ENCODE measurements at places on chromosomes 2 and 18.

DNA sequence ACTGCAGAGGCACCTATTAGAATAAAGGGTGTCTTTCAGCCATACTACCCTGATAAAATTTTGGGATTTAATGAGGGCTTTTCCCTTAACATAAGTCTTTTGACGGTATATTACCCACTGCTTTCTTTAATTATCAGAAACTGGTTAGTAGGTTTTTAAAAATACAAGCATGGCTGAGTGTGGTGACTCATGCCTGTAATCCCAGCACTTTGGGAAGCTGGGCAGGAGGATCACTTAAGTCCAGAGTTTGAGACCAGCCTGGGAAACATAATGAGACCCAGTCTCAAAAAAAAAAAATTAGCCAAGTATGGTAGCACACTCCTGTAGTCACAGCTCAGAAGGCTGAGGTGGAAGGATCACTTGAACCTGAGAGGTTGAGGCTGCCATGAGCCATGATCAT is 16.1 kb downstream of the CPSF3 start:
- no peak for DNase-seq

DNA sequence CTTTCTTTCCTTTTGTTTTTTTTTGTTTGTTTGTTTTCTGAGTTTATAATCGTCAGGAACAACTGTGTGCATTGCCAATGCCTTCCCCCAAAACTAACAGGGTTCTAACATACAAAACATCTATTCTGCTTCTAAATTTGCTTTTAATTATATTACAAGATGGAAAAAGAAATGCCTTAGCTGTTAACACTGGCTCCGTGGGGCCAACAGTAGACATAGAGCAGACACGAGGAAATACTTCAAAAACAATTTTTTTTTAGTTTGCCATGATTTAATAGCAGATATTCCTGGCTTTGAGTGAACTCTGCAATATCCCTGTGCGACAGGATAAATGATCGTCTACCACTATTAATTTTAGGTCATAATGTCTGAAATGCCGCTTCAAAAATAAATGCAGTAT is 153.3 kb upstream of the HNRNPA3 start:
- no peak for DNase-seq

DNA sequence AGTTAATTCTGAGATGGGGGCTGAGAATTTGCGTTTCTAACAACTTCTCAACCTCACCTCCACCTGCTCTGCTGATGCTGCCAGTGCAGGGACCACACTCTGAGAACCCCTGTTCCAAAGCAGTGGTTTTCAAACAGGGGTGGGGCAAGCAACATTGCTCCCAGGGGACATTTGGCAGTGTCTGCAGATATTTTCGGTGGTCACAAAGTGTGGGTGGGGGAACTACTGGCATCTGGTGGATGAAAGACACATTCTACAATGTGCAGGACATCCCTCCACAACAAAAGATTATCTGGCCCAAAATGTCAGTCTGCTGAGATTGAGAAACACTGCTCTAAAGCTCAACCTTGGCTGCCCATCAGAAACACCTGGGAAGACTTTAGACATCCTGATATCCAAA is 188.7 kb upstream of the SATB2 start:
- no peak for DNase-seq

DNA sequence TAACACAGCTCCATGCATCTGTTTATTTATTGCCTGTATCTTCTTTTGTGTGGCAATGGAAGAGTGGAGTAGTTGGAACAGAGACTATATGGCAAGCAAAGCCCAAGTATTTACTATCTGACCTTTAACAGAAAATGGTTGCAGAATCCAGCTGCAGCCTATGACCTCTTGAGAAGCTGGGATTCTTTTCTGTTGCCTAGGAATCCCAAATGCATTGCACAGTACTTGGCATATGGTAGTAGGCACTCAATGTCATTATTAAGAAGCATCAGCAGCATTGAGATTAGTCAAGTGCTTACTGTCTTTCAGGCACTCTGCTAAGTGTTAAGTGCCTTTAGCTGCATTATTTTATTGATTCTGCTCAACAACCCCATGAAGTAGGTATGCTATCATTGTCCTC is 331.6 kb downstream of the CCDC85A start:
- DNase-seq: no peak

GRCh38 chr18:67143028-67143427 is 373.5 kb downstream of the DSEL start:
- no peak for DNase-seq

DNA sequence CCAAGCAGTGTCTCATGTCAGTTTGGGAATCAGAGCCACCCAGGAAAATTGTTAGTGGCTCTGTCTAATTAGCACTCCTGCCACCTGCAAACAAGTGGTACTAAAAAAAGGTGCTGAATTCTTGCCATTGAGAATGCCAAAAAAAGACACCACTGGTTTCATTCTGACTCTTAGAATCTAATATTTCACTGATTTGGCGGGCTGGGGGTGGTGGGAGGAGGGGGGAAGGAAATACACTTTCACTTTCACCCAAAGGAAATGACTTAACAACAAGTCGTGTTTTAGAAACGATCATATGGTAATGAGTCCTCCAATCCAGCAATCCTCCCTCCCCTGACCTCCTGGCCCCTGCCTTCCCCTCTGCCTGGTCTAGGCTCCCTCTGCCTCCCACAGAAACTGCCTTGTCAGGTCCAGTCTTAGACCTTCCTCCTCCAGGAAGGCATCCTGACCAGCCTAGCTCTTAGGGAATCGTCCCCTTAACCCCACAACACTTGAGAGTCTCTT is 4.4 kb upstream of the KLHL29 start:
- peak; percentile 69 for DNase-seq

DNA sequence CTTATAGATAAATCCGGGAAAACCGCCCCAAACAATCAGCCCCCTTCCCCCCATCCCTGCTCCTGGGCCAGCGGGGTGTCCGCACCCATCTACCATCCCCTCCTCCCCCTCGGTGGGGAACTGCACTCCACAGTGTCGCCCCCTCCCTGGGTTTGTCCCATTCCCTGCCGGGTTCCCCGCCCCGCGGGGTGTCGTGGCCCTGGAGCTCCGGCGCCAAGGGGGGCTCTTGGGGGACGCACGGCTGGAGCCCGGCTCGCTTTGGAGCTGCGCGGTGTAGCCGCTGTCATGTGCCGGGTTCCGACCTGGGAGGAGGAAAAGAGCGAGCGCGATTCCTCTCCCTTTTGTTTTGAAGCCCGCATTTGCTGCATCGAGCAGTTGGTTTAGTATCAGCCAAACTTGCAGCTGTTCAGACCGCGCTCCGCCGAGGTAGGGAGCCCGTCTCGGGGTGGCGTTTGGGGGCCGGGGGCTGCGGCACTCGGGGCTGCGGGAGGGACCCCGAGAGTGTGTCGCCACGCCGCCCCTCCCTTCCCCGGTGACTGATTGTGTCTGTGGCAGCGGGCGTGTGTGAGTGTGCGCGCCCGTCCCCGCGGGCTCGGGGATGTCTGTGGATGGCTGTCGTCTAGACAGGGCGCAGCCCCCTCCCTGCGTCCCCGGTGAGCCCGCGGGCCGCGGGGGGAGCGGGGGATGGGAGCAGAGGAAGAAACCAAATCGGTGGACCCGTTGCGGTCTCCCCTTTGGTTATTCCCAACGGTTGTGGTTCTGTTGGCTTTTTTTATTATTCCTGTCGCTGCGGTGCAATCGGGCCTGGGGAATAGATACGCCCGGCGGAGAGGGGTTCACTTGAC is 797 bp downstream of the CTIF start:
- peak; percentile 23 for DNase-seq

DNA sequence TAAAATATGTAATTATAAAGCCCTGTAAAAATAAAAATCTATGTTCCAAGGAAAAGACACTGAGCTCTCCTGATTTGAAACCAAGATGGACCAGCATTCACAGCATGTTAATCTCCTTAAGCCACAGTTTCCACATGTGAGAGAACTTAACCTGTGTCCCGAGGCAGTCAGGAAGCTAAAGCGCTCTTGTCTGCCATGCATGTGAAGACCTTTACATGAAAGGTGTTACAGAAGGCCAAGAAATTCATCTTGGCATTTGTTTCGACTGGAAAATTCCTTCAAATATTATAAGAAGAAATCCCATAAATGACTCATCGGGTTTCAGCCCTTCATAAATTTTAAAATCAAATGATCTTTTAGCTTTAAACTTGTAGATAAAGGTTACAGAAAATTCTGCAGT is 328.6 kb downstream of the CDH2 start:
- DNase-seq: no peak

DNA sequence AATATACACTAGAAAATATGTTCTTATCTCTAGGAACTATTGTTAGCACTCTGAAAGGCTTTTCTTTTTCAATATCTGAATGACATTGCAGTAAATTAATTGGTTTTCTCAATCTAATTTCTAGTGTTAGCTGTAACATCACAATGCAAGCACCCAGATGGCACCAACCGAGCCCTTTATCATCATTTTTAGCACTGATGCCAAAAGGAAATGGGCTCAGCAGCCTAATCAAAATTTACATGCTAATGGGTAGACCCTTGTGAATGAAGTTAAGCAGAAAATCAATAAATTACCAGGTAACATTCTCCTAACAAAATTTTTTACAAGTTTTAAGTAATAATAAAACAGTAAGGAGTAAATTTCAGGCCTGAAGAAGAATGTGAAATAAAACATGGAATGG is 53.5 kb upstream of the PGAP1 start:
- no peak for DNase-seq

DNA sequence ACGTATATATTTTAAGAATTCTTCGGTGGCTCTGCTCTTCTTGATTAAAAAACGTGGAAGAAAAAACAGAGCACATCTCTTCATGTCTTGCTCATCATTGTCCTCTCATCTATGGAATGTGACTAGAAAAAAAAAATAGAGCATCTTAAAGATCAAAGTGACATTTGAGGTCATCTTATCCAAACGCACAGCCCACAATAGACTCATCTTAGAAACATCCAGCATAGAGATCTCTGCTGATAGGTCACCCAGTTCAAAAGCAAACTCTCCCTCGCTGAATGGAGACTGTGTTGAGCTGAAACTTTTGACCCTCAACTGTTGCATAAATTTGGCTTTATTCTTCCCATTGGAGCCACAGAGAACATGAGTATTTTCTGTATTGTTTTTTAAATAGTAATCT is 65.2 kb downstream of the CMPK2 start:
- no peak for DNase-seq

DNA sequence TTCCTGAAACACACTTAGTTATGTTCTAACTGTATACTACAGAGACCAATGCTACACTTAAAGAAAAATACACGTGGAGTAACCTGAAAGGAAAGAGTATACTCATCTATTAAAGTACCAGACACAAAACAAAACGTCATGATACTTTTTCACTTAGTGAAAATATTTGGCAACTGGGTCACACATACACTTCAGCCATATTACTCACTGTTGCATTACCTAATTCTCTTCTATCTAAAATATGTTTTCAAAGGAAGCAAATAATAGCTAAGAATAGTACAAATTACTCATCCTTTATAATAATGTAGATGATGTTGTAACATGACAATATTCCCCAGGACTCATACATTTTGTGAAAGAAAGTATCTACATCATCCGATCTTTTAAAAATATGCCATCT is 76.5 kb upstream of the EPB41L3 start:
- no peak for DNase-seq

DNA sequence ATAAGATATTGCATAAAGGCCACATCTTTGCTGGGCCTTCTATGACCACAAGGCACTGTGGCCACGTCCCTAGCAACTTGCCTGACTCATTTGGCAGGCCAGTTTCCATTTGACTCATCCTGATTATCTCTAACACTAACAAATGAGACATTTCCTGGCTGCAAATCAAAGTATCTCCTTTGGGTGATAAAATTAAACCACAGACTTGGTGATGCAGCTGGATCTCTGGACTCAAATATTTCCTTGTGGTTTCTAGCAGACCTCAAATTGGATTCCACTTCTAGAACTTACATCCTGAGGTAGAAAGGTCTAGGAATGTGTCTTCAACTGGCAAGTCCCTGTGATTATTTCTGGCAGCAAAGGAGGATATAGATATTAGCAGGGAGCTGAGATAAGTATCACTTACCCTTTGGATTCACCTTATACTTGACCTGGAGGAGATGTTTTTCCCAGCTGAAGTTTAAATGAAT is 167.9 kb upstream of the NXPH2 start:
- DNase-seq: peak; percentile 44

- no peak for DNase-seq
These were observed 352.7 kb upstream of the SLC39A10 start for GRCh38 chr2:195304310-195304709.

- no peak for DNase-seq
These were observed 23.2 kb upstream of the RNF103 start for GRCh38 chr2:86646865-86647264.
